ENCODE measurements at places on chromosomes 2 and 18.
A peak's percentile ranks its signal among the peaks of the same experiment; 100 is the strongest.

GRCh38 chr2:30283931-30284565 lies 52.7 kb downstream of the LBH start:
- no peak for DNase-seq

DNA sequence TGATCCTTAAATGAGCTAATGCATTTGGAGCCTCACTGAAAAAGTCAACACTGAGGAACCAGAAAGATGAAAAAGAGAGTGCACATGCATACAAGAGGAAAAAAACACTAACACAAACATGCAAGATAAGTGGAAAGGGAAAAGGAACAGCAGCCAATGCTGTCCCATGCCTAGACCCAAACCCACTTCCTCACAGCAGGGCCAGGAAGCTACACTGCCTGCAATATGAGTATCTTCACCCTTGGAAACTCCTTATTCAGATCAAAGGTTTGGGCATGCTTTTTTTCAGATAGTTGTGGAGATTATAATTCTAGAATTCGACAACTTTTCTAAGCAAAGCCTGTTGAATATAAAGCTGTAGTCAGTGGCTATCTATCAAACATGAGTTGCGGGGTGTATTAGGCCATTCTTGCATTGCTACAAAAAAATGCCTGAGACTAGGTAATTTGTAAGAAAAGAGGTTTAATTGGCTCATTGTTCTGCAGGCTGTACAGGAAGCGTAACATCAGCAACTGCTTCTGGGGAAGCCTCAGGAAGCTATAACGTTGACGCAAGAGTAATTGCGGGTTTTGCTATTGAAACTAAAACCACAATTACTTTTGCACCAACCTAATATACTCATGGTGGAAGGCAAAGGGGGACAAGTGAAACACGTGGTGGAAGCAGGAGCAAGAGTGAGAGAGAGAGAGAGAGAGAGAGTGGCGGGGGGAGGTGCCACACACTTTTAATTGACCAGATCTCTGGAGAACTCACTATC lies 138.2 kb downstream of the MBD2 start:
- peak; percentile 3 for DNase-seq

DNA sequence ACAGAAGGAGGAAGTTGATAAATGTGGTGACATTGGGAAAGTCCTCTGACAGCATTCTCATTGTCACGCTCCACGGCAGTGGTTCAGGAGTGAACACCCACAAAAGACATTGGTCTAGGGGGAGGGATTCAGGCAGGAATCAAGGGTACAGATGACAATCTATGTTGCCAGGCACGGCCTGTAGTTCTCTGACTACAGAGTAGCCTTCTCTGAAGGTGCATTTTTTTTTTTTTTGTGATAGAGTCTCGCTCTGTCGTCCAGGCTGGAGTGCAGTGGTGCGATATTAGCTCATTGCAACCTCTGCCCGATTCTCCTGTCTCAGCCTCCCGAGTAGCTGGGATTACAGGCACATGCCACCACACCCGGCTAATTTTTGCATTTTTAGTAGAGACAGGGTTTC lies 7.4 kb upstream of the MOB1A start:
- DNase-seq: no peak

GRCh38 chr2:1150724-1151511 lies 200.3 kb downstream of the SNTG2 start:
- DNase-seq: no peak

GRCh38 chr2:106192752-106193689 lies 1.1 kb downstream of the UXS1 start:
- DNase-seq: no peak

GRCh38 chr2:55025627-55026026 lies 24.6 kb downstream of the RTN4 start:
- DNase-seq: no peak

DNA sequence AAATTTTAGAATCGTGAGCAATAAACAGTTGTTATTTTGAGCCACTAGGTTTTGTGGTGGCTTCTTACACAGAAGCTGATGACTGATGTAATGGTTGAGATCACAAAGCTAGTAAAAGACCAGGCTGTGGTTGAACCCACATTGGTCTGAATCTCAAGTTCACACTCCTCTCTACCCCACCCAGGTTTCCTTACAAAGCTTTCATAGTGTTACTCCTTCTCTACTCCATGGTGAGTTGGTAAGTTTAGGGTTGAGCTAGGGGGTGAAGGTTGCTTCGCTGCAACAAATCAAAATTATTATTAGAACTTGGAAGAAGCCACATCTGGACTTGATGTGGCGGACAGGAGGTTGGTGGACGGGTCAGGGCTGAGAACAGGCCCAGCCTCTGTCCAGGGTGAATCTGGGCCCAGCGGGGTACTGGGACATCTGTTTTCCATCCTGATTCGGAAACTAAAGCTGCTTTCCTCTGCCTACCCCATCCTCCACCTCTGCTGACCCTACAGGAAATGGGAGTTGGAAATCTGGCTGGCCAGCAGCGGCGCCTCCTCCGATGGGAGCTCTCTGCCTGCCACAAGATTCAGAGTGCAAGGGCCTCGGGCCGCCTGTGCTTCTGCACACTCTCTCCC lies 86.3 kb downstream of the ZFP36L2 start:
- DNase-seq: no peak

DNA sequence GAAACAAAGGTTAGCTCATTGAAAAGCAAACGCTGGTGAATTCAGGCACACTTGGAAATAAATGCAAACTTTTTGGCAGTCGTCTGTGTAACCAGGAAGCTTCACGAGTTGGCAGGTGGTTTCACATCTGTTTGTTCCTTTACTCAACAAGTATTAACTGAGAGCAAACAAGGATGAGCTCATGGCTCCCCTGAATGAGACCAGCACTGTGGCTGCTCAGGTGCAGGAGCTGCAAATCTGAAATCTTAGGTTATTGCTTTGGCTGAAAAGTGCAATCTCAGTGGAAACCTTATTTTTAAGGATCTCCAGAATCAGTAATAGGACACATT lies 46.3 kb downstream of the SH3RF3 start:
- DNase-seq: no peak

- no peak for DNase-seq
Measured at GRCh38 chr18:56003009-56003719, 415.2 kb upstream of the TCF4 start.

- no peak for DNase-seq
Measured at GRCh38 chr2:169118060-169118459, 48.7 kb downstream of the DHRS9 start.

DNA sequence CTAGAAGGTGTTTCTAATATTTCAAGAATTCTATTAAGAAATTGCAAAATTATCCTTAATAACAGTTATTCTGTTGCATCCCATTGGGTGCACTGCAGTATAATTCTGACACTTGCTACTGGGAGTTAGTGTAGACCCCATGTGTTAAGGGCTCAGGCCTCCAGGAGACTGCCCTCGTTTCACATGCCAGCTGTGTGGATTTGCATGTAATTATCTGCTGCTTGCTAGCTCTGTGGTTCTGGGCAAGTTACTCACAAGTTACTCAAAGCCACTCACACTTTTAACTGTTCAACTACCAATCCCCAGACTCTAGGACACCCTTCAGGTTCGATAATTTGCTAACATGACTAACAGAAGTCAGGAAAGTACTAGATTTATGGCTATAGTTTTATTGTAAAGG lies 38.6 kb downstream of the ST6GAL2 start:
- no peak for DNase-seq

DNA sequence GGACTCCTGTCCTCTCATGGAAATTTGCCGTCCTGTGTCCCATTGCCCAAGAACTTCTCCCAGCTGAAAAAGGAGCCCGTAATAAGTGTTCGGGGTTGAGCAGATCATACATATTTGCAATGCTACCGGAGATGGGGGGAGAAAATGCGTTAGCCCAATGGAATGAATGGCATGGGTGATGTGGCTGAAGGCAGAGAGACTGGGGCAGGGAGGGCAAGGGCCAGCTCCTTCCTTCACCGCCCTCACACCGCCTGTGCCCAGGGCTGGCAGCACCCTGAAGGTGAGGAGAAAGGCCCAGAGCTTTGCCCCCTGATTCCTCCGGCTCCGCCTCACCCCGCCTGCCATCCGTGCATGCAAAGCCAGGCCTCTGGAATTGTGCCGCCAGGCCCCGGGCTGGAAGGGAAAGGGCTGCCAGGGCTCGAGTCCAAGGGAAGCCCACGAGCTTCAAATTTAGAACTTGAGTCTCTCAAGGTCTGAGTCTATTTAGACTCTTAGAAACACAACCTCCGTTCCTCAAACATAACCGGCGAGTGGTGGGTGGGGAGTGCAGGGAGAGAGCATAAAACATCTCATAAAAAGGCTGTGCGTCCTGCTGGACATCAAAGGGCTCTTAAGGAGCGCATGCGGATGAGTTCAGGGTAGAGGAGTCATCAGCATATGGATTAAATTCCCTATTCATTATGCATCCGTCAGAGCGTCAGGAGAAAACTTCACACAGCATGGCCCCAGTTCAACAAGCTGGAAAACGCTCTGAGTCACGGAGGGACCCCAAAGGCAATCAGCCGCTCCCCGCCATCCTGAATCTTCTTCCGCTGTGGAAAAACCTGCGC lies 121.7 kb upstream of the GLI2 start:
- no peak for DNase-seq

DNA sequence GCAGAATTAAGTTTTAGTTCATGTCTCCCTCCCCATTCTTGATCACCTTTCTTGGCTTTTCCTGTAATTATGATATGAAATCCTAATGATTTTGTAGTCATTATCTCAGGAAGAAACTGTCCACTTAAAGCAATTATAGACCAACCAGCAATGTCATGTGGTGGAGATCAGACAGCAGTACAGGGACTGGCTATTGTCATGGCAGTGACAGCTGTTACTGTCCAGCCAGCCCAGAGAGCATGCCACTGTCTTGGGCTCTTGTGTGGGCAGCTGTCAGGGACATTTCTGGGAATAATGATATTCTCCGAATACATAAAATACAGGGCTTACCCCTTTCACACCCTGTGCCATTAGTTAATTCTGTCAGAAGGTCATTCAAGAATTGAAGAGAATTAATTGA lies 355.3 kb upstream of the RAB12 start:
- no peak for DNase-seq

- DNase-seq: no peak
Measured at GRCh38 chr2:211837706-211838105, 700.9 kb downstream of the ERBB4 start.

DNA sequence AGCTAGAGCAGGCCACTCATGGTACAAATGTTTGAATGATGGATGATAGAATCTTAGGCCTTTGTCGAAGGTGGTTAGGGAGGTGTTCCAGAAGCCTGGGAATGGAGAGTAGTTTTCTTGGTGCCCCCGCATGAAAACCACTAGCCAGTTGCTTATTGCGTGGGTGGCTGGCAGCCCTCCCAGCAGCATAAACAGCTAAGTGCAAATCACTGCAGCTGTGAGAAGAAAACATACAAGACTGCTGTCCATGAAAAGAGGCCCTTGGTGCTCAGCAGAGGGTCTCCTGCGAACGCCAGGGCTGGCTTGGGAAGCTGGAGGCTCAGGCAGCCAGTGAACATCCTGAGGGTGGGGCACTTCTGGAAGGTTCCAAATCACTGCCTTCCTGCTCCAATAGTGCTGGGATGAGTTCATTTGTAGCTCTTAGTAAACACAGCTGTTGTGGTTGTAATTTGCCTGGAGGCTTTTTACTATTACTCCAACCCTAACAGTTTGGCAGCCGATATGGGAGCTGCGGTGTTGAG lies 118.8 kb downstream of the MGAT5 start:
- no peak for DNase-seq

DNA sequence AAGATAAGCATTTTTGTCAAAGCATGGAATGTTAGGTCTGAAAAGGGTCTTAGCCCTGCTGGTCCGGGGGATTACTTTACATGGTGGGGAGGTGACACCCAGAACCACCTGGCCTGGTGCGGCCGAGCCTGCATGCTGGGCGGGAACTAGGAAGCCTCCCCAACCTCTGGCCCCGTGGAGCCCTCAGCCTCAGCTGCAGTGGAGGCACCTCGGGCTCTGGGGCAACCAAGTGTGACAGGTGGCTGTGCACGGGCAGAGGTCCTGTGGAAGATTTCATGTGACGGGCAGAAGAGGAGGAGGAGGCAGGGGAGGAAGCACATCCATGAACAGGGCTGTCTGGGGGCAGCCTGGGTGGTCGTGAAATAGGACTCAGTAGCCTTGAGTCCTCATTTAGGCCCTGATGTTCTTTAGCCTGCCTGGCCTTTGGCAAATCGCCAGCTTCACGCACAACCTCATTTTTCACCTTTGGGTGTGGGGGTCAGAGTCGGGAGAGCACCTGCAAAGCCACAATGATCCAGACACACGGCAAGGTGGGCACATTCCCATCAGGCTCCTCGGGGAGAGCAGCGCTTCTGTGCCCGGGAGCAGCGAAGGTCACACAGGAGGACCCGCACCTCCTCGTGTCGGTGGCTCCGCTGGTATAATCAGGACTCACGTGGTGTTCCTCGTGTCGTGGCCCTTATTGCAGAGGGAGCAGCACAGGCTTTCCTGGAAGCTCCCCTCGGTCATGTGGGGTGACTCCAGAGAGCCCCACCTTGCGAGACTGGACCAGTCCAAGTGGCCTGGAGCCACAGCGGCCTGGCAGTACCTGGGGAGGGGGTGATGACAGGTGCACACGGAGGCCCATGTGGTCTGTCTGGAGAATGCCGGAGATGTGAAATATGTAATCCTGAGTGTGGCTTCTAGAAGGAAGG lies 13.9 kb downstream of the CNDP2 start:
- no peak for DNase-seq

DNA sequence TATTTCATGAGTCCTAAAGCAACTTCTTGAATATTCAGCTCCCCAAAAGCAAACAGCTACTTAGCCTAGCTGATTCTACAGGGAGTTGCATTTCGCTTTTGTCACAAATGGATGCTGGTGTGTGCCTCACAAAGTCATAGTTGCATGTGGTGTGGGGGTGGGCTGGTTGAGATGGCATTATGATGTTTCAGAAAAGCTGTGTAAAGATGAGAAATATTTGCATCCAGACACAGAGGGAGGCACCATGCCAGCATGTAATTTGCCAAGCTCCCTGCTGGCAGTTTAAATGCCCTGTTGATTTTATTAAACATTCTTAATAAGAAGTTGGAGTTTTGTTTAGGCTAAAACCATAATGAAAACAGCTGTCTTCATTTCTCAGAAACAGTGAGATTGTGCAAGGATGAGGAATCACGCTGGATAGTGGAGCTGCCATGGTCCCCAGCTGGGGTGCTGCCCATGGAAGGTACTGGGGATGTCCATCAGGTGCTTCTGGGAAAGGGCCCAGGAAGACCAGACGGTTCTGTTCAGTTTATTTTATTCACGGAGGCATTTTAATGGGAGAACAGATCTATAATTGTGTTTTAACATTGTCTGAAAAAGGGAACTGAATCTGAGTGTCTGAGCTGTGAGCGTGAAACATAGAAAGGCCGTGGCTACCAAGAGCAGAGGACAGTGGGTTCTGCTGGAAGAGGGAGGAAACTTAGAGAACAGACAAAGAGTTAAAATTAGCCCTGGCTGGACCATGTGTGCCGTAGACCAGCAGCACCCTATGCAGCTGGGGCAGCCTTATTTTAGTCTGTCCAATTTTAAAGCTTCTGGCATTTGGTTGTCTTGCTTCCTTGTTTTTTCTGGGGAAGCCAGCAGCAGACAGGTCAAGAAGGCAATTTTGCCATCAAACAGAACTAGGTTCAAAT lies 177.1 kb downstream of the FAM210A start:
- no peak for DNase-seq

- DNase-seq: no peak
Measured at GRCh38 chr2:10721396-10722251, at the start of gene ATP6V1C2. ATP6V1C2 (plus strand) TSS chr2:10721630; CDS start chr2:10722850, 1,220 bp downstream.

- no peak for DNase-seq
Measured at GRCh38 chr2:160261732-160262131, 61.7 kb upstream of the ITGB6 start.

Measured in T follicular helper cell (primary cell).